ENCODE measurements at places on chromosomes 7 and 10.

- DNase-seq = no peak
These were observed 36.7 kb downstream of the MPLKIP start for GRCh38 chr7:40097728-40098127.

- DNase-seq = no peak
These were observed 108.0 kb downstream of the MBL2 start for GRCh38 chr10:52664629-52665028.

GRCh38 chr10:97412891-97413304, 11.8 kb upstream of the RRP12 start:
- no peak for DNase-seq

GRCh38 chr10:72685264-72685921, 6.5 kb upstream of the MCU start:
- DNase-seq = no peak

DNA sequence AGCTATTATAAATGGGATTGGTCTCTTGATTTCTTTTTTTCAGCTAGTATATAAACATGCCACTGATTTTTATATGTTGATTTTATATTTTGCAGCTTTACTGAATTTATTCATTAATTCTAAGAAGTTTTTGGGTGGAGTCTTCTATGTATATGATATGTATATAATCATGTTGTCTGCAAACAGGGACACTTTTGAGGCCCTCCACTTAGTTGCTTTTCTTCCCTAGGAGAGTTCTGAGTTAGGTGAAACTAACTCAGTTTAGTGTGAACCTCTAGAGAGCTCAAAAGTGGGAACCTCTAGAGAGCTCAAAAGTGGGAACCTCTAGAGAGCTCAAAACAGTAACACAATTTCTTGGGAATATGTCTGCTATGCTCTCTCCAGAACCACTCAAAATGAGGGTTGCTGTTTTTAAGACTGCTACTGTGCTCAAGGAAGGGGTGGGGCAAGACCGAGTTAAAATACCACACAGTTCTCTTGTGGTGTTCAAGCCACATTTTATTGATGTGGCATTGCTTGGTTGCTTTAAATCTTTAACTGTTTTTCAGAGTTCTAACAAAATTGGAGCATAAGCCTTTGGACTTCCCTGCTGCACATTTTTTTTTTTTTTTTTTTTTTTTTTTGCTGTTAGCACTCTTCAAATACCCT, 13.2 kb downstream of the CCDC7 start:
- DNase-seq = no peak

DNA sequence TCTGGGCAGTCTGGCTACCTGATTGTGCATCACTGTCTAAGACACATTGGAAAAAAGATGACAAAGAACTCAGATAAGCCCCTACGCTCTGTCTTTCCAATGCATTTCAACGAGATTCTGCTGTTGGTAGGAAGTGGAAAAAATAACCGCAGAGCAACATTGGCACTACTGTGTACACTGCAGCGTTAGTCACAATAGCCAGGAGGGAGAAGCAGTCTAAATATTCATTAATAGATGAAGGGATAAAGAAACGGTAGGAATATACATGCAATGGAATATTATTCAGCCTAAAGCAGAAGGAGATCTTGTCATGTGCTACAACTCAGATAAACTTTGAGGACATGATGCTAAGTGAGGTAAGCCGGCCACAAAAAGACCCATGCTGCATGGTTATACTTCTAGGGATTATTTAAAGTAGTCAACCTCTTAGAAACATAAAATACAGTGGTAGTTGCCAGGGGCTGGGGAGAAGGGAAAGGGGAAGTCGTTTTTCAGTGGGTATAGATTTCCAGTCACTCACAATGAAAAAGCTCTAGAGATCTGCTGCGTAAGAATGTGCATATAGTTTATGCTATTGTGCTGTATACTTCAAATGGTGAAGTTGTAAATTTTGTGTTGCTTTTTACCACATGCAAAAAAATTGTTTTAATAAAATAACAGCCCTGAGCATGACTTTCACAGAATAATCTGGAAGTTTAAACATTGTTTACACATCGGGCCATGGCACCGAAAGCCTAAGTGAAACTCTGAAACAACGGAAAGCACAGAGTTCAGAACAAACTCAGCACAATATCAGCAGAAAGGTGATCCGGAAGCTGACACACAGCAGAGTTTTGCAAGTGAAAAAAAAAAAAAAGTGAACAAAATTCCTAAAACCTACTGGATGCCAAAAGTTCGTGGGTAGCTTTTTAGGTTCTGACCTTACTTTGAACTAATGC, 40.1 kb downstream of the ELMO1 start:
- DNase-seq = peak; percentile 69

- DNase-seq = peak; percentile 14
These were observed 962 bp downstream of the ZKSCAN1 start for GRCh38 chr7:100016215-100016901.

DNA sequence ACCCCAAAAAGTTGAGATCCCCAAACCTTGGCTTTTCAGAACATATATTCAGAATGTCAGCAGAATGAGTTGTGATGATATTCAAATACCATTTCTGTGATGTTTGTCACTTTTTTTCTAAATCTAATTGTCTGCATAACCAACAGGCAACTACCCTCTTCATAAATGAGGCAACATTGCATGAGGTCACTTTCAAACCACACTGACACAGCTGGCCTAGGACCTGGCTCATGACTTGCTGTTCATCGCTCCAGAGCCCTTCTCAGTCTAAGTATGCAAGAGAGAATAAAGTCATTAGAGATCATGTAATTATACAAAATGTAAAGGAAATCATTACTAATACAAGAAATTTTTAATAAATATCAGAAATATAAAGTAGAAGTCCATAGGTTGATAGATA, 681.9 kb downstream of the GRM8 start:
- no peak for DNase-seq

DNA sequence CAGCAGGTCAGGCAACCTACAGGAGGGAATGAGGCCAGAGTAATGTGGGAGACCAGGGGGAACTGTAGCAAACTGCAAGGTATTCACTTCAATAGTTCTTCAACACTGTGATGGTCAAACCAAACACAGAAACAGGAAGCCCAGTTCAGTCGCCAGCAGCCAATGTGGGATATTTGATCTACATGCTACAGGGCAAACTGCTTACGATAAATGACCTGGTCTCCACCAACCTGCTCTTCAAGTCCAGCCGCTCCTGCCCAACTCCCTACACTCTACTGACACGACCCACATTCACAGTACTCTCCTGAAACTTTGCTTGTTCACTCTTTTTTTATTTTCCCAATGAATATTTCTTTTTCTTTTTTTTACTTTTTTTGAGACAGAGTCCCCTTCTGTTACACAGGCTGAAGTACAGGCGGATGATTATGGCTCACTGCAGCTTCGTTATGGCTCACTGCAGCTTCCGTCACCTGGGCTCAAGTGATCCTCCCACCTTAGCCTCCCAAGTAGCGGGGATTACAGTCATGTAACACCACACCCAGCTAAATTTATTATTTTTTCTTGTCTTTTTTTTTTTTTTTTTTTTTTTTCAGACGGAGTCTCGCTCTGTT, 42.1 kb downstream of the MDH2 start:
- no peak for DNase-seq

DNA sequence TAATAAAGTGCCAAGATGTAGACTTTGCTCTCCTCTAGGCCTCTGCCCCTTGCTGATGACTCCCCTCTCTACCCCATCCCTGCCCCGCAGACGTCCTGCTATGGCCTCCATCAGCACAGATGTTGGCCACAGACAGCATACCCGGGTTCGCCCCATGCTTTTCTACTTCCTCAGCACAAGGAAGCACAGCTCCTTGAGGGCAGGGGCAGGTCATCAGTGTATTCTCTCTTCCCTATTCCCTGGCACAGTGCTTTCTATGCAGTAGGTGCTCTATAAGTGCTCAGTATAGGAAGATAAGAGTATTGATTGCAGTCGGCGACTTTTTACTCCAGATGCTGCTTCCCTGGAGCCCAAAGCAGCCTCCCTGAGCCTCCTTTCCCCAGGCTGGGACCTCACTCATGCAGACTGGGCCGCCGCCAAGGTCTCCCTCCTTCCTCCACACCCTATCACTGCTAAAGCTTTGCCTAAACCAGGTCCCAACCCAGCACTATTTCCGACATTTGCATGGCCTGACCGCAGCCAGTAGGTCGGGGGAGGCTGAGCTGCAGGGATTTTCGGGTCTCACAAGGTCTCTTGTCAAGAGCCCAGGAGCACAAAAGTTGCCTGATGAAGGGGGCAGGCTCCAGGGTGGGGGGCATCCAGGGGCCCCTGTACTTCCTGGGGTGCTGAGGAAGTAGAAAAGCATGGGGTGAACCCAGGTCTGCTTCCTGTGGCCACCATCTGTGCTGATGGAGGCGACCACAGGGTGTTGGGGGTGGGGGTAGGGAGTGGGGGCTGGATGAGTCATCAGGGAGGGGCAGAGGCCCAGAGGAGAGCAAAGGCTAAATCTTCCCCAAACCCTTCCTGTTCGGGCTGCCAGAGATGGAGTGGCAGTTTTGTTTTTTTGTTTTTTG, 8.0 kb downstream of the CALHM3 start:
- DNase-seq = peak; percentile 82

DNA sequence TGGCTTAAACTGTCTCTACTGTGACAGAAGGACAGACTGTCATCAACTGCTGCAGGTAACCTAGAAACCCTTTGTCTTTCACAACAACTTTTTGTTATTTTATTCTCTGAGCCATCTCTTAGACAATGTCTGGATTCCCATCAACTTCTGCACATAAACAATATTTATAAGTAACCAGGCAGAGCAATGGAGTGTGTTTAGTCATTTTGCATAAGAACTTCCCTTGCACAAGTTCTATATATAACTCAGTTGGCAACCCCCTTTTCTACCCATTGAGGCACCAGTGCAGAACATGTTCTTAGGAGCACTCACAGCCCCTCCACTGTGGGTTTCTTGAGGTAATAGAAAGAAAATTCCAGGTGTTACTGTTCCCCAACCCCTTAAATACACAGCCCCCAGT, 65.0 kb upstream of the IL6 start:
- no peak for DNase-seq

GRCh38 chr7:141466151-141466904, 84.9 kb upstream of the AGK start:
- DNase-seq = no peak

GRCh38 chr7:159269745-159270144, 125.1 kb upstream of the VIPR2 start:
- DNase-seq = no peak

DNA sequence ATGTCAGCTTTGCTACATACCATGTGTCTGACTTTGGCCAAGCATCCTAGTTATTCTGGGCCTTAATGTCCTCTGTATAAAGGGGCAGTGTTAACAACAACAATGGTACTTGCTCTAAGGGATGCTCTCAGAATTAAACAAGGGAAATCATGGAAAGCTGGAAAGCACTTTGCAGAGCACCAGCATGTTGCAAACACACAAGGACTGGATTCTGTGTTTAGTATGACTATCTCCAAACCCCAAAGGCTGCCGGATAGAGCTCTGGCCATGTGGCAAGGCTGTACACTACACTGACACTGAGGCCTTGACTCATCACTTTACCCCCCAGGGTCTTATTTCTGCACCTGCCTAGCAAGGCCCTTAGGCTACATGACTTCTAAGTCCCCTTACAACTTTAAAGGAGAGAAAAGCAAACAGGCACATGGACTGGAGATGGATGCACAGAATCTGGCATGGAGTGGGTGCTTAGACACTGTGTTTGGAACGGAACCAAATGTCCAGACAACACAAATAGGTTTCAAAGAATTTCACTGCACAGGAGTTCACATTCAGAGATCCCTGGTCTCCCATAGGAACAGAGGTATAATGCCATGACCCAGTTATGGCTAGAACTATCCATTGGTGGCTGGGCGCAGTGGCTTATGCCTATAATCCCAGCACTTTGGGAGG, 74.6 kb downstream of the FAM13C start:
- DNase-seq = no peak

DNA sequence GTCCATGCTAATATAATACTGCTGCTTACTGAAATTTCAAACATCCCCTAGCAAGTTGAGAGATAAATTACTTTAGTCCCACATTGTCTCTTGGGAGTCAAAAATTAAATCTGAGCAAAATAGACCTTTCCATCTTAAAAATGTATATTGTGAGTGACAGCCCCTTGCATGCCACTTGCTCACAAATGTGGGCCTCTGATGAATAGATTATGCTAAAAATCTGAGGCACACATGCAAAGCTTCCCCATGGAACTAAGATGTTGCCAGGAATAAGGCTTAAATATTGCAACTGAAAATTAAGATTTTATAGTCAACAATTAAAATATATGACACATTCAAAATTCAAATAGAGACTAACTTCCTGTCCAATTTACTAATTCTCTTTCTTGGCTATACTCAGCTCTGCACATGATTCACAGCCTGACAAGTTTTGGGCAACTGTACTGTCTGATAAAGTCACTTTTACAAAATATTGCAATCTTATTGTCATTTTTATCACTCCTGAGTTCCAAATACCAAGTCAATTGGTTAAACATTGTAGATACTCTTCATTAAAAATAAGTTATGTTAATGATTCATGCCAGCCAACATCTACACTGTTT, 301.2 kb downstream of the CACNA2D1 start:
- DNase-seq = no peak

DNA sequence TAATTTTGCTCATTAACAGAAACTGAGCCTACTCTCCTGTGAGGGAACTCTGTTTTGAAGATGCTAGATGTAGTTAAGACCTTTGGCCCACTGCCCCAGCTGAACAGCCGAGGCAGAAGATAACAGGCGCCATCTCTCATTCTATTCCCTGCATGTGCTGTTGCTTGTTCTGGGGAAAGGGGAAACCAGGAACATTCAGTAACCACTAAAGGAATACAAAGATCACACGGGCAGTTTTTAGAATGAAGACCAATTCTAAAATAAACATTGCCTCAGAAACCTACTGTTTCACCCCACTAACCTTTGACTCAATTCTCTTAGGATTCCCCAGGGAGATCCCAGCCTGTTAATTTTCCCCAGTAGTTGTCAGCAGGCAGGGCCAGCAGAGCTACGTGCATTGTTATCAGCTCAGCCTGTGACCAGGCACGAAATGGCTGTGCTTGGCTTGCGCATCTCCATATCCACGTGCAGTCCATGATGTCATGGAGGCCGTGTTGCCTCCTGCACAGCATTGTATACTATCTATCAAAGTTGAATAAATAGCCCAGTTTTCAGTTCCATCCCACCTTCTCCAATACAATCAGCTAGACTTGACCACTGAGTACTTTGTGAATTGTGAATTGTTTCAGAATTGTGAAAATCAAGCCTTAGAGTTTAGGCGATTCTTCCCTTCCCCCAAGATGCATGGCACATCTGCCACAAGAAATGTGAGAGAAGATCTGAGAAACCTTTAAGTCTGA, 36.0 kb downstream of the ANK3 start:
- peak; percentile 2 for DNase-seq

- no peak for DNase-seq
These were observed 47.1 kb downstream of the ADRA2A start for GRCh38 chr10:111123883-111124282.

DNA sequence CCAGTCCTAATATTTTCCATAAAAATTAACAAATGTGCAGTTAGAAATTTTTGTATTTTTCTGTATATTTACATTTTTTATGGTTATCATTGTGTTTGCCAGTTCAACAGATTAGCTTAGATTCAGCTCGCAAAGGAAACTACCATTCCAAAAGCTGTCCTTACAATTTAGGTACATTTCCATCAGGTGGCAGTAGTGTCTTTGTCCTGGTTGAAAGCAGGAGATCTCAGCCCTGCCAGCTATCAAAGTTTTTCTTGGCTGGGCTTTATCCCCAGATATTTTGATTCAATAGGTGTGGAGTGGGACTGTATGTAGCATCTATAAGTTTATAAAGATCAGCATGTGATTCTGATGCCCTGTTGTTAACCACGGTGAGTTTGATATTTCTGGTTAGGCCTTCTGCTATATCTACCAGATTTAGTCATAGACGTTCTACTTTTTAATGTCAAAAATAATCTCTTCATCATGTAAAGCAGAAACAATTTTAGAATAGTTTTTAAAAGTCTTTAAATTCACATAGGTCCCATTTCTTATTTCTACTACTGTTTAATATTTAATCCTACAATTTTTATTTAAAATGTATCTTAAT, 15.5 kb upstream of the ICA1 start:
- DNase-seq = peak; percentile 27
